Stimulated activated CD4-positive, alpha-beta T cell treated with anti-CD3 and anti-CD28 coated beads, Interleukin-4, amount 100 ng/mL, for 1 hour (primary cell): ENCODE measurements at places on chromosomes 12 and 14.

DNA sequence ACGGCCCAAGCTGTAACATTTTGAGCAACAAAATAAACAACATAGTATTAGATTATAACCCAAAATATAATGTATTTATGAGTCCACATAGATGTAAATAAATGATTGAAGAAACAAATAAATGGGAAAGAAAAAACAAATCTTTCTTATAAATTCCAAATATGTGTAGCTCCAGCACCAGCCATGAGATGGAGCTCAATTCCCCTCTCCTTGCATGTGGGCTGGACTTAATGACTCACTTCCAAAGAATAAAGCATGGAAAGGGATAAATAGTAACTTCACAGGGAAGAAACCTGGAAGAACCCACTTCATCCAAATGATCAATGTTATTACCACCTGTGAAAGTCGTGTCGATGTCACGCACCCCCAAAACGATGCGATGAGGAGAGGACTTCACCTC, 158.8 kb downstream of the RPAP3 start:
- no peak for DNase-seq

- DNase-seq: no peak
These were observed 18.0 kb downstream of the RHOF start for GRCh38 chr12:121775501-121775900.

GRCh38 chr14:71060825-71061455, 153.7 kb downstream of the PCNX1 start:
- DNase-seq: no peak

DNA sequence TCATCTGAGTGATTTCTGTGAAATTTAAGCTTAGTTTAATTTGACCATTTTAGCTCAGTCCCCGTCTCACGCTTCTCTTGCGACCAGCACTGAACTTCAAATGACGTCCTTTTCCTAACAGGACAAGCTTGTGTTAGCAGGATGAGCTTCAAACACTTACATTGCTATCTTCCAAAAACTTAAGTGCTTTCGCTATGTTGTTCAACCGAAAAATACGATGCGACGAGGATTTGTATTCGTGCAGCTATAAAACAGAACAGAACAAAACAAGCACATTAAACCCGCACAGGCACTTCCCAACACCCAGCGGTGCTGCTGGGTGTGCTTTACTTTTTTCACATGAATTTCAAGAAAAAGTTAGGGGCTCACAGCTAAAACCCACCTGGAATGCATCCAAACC, 64.2 kb upstream of the DICER1 start:
- DNase-seq: no peak

DNA sequence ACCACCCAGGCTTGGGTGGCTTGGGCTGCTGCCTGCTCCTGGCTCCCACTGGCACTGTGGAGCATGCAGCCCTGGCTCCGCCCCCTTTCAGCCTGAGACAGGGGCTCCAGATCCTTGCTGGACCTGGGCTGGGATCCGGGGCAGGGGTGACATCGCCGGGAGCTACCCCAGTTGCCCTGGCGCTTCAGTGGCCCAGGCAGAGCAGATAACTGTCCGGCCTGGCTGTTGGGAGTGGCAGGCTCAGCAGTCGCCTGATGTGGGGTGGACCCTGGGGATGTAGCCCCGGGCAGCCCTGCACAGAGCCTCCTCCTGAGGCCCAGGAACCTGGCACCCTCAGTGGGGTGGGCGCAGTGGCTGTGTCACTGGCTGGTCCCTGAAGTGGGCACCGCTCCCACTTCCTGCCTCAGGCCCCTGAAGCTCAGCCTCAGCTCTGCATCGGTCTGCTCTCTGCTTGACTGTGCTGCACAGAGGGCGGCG, 57.9 kb downstream of the FUT8 start:
- no peak for DNase-seq

GRCh38 chr12:85688837-85689236, 147.4 kb downstream of the RASSF9 start:
- no peak for DNase-seq

GRCh38 chr14:104725772-104726548, 1.9 kb downstream of the ADSS1 start:
- no peak for DNase-seq

DNA sequence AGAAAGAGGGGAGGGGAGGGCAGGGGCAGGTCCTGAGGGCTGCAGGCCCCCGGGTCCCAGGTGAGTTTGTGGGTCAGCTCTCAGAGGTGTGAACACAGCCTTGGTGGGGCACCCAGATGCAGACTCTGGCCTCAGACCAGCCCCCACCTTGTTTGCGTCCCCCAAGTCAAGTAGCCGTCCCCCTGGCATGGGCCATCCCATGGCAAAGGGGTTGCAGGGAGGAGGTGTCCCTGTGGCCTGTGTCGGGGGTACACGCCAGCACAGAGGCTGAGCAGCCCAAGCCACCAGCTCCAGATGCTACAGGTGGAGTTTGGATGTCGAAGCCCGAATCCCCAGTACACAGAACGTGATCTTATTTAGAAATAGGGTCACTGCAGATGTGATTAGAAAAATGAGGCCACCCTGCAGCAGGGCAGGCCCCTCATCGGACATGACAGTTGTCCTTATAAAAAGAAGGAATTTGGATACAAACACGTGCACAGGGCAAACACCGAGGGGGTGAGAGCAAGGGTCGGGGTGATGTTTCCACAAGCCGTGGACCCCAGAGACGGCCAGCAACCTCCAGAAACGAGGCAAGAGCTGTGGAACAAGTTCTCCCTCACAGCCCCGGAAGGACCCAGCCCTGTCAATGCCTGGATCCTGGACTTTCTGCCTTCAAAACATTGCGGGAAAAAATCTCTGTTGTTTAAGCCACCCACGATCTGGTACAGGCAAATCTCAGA, 141.2 kb upstream of the C14orf180 start:
- DNase-seq: no peak

GRCh38 chr14:60204843-60205774, 39.9 kb upstream of the DHRS7 start:
- DNase-seq: no peak

DNA sequence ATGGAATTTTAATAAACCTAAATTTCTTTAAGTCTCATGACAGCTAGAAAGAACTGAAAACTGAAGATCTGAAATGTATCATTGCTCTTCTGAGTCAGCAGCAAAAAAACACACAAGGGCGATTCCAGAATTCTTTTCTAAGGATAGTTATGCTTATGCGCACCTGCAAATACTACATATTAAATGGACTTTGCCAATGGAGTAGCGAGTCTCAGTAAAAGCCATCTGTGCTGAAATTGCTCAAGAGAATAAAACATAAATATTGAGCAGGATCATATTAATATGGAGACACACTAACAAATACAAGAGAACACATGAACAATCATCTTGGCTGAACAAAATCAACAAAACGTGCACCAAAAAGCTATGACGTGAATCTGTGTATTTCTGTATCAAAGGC, 73.7 kb downstream of the CPNE8 start:
- no peak for DNase-seq

GRCh38 chr12:26647088-26647487, 185.9 kb downstream of the ITPR2 start:
- no peak for DNase-seq

DNA sequence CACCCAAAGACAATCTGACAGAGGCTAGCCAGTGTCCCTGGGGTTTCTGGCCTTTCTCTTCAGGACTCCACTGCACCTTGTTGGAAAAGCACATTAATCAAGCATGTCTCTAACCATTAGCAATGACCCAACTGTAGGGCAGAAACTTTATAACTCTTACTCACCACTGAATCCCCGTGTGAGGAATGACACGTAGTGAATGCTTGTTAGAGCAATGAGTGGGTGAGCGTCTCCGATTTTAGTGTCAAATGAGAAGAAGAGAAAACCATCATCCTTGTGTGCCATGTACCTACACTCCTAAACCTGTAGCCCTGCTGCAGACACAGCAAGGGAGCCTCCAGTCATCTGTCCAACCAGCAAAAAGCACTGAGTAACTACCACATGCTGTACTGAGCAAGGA, 56.5 kb upstream of the GPR68 start:
- DNase-seq: no peak

DNA sequence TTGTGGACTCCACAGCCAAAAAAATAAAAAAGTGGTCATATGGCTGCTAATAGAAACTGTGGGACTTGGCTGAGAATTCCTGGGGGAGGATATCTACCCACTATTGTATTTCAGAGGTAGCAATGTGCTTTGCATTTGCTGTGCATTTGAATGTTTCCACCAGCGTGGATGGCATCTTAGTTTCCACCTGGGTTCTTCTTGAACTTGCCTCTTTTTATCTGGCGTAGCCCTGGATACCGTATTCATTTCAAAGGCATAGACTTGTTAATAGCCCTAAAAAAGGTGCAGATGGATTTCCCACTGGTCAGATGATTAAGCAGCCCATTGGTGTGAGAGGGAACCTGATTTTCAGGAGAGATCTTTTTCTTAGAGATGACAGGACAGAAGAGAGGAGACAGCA, 1.9 kb upstream of the MYF5 start:
- no peak for DNase-seq
